ENCODE measurements at places on chromosomes 1 and 21.

GRCh38 chr21:28522014-28522799, 470.5 kb downstream of the LTN1 start:
- DNase-seq: no peak

DNA sequence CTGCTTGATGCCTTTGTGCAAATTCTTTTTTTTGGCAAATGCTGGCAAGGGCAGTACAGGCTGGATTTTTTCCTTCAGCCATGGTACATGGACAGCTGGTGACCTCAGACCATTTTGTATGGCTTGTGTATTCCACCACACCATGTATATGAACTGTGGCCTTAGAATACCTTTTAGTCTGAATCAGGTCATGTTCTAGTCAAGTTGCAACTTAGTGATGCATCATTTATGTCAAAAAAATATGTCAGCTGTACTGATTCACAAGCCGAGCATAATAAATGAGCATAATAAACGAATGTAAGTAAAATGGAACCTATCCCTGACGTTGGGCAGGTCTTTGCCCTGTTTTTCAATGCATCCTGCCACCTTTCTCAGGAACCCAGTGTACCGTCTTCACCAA, 219.7 kb upstream of the RUNX1 start:
- DNase-seq: no peak

- no peak for DNase-seq
Measured at GRCh38 chr1:154748405-154748775, 121.7 kb downstream of the KCNN3 start.

GRCh38 chr1:31058012-31058411, 7.5 kb downstream of the PUM1 start:
- no peak for DNase-seq

DNA sequence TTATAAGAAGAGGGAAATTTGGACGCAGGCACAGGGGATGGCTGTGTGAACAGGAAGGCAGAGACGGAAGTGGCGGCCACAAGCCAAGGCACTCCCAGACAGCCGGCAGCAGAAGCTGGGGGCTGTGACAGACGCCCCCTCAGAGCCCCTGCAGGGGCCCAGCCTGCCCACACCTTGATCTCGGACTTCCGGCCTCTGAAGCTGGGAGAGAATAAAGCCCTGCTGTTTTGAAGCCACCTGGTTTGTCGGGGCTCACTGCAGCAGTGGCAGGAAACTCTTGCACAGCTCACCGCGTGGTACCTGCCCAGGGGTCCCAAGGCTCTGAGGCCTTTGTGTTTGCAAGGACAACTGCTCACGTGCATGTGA, 13.7 kb downstream of the MEGF6 start:
- no peak for DNase-seq

DNA sequence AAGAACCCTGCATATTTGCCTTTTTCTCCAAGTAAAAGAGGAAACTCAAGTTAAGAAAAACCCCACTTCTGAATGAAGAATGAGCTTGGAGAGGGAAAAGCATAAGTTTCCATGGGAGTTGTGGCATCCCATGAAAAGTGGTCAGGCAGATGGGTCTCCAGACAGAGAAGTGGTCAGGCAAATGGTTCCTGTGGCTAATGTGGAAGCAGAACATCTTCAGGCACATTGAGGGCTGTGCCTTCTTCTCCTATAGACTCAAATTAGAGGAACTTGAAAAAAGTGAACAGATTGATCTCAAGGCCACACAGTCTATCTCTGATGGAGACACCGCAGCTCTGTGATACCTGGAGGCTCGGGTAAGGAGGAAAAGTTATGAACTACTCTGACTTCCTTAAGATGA, 55.7 kb upstream of the KIRREL1 start:
- no peak for DNase-seq

GRCh38 chr1:22168412-22168973, 25.6 kb upstream of the WNT4 start:
- DNase-seq: no peak

DNA sequence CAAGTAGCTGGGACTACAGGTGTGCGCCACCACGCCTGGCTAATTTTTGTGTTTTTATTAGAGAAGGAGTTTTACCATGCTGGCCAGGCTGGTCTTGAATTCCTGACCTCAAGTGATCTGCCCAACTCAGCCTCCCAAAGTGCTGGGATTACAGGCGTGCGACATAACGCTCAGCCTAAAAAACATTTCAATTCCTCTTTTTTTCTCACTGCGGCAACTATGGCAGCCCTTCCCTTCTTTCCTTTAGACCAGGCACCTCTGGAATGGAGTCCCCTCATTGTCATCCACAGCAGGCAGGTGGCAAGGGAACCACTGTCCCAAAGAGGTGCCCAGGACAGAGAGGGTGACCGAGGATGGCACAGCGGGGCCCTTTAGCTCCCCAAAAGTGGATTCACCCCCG, 14.1 kb downstream of the CEP104 start:
- DNase-seq: no peak

DNA sequence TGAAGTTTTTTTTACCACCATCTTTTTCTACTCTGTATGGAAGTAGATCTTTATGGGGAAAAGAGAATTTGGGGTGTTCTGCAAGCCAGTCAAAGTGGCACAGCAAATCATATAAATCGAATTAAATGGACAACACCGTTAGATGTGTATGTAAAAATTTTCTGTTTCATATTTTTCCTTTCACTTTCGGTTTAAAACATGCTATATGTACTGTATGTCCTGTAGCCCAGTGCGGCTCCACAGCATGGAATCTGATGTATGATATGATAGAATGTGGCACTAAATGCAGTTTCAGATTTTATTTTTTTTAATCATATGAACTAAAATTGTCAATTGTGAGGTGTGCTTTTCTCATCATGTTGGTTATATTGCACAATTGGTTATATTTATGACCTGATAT, 32.9 kb downstream of the RAB4A start:
- DNase-seq: no peak

DNA sequence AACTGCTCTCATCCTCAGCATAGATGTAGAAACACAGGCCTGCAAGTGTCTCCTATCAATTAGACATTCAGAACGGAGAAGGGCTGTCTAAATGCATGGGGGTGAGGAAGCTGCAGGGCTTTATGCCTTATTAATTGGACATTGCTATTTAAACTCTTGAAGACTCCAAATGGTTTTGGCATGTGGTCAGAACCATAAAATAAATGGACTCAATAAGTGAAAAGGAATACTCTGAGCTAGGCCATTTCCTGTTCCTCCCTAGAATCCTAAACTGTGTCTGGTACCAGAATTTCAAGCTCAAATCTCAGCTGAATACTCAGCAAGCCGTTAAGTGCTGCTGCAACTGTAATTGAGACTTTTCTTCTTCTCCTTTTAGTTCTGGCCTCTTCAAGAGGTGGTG, 80.4 kb upstream of the C1orf87 start:
- DNase-seq: no peak

DNA sequence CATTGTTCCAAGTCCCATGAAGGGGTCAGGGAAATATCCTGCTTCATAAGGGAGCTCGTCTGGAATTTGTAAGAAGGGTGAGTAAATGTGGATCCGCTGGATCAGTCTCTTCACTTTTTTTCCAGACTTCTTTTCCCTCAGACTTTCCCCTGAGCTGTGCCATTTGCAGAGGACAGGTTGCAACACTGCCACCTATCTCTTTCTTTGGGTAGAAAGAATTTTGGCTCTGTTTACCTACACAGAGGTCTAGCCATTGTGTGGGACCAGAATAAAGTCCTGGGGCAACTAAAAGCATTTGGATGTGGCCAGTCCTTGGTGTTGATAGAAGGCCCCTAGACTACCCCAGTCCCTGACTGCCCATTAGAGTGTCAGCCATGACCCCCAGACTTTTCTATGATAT, 1146.7 kb upstream of the PRMT6 start:
- DNase-seq: no peak

GRCh38 chr1:204260601-204261197, 46.9 kb upstream of the GOLT1A start:
- no peak for DNase-seq

- no peak for DNase-seq
Measured at GRCh38 chr1:109538827-109539555, 681 bp upstream of the GPR61 start.

DNA sequence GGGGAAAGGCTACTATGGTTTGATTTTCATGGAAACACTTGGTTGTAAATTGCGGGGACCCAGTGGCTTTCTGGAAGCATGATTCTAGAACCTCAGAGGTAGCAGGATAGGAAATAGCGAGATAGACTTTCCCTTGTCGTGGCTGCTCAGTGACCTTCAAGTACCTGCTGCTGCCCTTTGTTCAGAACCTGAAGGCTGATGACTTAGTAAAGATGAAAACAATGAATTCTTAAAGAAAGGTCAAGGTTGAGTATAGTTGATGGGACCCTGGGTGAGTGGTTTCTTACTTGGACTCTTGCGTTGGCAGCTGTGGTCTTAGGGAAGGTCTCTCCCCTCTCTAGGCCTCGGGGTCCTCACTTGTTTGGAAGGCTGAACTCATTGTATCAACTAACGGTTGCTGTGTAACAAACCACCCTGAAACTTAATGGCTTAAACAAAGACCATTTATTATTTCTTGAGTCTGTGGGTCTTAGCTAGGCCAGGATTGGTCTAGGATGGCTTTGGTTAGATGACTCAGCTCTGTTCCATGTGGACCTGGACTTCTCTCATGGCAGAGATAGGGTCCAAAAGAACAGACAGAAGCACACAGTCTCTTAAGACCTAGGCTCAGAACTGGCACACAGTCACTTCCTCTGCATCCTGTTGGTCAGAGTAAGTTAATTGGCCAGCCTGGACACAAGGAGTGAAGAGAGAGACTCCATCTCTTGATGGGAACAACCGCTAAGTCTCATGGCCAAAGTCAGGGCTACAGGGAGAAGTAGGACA, 89.2 kb upstream of the SELENON start:
- DNase-seq: no peak

GRCh38 chr1:205484985-205485967, 19.2 kb upstream of the CDK18 start:
- peak; percentile 77 for DNase-seq

DNA sequence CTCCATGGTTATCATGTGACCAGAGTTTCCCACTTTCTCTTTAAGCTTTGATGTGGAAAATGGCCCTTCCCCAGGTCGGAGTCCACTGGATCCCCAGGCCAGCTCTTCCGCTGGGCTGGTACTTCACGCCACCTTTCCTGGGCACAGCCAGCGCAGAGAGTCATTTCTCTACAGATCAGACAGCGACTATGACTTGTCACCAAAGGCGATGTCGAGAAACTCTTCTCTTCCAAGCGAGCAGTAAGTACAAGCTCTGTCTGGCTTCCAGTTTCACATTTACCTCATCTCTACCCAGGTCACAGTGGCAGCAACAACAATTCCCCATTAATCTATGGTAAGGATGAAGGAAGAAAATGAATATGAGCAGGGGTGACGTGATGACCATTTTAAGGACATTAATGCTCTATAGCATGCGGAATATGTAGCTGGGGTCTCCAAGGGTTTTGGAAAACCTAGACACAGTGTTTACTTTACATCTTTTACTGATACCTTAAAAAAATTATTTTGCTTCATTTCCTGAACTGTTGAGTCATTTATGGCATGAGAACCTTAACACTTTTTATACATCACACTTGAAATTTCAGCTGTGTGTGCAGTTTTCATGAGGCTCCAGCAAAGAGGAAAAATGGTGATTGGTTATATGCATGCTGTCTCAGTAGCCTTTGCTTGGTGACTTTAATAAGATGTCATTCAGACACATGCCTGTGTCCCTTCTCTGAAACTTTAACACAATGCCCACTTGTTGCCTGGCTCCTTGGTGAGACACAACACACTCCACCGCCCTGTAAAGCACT, 286.3 kb upstream of the SGIP1 start:
- DNase-seq: no peak

- no peak for DNase-seq
Measured at GRCh38 chr1:94633051-94633450, 91.5 kb upstream of the F3 start.

DNA sequence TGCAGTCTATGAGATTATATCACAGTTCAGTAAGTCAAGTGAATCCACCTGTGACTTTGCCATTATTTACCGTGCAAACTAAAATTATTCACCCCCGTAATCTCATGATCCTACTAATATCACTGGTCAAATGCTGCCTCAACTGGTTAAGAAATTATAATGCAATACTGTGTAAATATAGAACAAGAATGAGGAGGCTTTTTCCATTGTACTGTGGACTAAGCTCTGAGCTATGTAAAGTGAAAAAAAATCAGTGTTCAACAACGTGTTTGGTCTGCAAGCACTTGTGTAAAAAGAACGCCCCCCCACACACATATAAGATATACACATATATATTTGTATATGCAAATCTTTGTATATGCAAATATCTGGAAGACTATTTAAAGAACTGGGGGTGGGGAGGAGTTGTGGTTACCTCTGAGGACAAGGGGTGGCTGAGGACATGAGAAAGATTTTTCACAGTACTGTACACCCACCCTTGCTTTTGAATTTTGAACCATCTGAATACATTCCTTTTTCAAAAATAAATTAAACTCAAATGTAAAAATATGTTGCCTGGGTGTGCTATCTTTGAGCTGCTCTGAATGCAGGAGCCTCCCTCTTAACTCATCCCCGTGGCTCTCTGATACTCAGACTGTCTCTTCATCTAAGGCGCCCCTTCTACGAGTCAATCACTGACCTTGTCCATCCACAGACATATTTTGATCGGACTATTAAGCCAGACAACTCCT, 57.0 kb downstream of the PTP4A2 start:
- DNase-seq: no peak

DNA sequence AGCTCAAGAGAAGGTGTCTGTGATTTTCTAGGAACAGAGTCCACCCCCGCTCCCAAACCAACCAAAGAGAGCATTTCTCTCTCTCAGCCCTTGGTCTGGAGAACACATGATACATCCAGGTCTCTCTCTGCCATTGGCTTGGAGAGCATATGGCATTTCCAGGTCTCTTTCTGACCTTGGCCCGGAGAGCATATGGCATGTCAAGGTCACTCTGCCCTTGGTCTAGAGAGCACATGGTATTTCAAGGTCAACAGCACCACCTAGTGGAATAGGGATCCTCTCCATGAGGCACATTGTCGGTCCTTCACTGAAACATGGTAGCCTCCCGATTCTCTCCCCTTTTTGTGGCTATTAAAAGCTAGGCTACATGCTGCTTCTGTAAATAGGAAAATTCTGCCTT, 437.7 kb upstream of the OLFM3 start:
- peak; percentile 8 for DNase-seq

DNA sequence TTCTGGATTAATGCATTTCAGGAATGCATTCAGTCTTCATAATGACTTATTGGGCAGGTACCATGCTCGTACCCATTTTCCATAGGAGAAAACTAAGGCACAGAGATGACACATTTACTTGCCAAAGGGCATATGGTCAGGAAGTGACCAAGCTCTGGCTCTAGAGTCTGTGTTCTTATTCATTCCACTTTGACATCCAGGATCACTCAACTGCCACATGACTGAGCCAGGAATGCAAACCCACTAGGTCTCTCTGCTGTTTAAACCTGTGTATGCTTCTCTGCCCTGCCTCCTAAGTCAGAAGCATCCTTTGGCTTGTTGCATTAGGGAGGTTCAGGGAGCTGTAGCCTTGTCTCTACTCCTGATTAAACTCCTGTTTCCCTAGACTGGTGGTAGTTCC, 7.5 kb downstream of the KAZN start:
- no peak for DNase-seq

All from neuronal stem cell (in vitro differentiated cells).